ENCODE measurements at places on chromosomes 4 and X.
A peak's percentile ranks its signal among the peaks of the same experiment; 100 is the strongest.

GRCh38 chr4:101262683-101263082, 84.6 kb downstream of the PPP3CA start:
- no peak for DNase-seq

- no peak for DNase-seq
Observed at GRCh38 chr4:55103224-55103623, 22.2 kb downstream of the KDR start.

GRCh38 chr4:14125375-14126129, 498.0 kb upstream of the BOD1L1 start:
- no peak for DNase-seq

- DNase-seq, result no peak
Observed at GRCh38 chr4:155509555-155509954, 132.8 kb upstream of the MAP9 start.

- no peak for DNase-seq
Observed at GRCh38 chr4:39044956-39045826, 13.0 kb upstream of the TMEM156 start.

GRCh38 chrX:103828529-103828928, 3.5 kb downstream of the RAB9B start:
- no peak for DNase-seq

GRCh38 chr4:5259471-5259870, 208.2 kb downstream of the STK32B start:
- no peak for DNase-seq

DNA sequence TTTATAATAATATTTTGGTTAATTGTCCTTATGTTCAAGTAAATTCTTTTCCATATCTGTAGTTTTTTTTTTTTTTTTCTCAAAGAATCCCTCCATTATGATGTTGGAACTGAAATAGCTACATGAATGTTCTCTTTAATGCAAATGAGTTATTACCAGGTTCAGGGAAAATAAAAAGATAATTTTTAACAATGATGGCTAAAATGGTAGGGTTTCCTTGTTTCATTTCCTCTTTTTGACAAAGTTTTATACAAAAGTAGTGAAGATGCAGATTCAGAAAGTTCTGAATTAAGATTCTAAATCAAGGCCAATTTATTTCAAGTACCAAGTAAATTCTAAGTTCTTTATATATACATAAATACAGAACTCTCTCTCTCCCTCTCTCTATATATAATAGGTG, 779.0 kb upstream of the INTU start:
- DNase-seq, result no peak

DNA sequence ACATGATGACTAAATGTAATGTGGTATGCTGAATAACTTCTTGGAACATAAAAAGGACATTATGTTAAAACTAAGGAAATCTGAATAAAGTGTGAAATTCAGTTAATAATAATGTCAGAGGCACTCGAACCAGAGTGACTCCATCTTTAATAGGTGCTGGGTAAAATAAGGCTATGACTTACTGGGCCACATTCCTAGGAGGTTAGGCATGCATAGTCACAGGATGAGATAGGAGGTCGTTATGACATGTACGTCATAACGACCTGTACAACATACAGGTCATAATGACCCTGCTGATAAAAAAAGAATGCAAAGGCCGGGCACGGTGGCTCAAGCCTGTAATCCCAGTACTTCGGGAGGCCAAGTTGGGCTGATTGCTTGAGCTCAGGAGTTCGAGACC, 28.9 kb upstream of the OPHN1 start:
- DNase-seq, result no peak

GRCh38 chr4:109433205-109434006, at the start of gene SEC24B:
SEC24B (plus strand) TSS chr4:109433815; CDS start chr4:109433870, 55 bp downstream.
- peak; percentile 77 for DNase-seq

- DNase-seq, result no peak
Observed at GRCh38 chrX:38941675-38942074, 140.4 kb downstream of the MID1IP1 start.

GRCh38 chr4:183876268-183876934, 28.7 kb upstream of the STOX2 start:
- no peak for DNase-seq

DNA sequence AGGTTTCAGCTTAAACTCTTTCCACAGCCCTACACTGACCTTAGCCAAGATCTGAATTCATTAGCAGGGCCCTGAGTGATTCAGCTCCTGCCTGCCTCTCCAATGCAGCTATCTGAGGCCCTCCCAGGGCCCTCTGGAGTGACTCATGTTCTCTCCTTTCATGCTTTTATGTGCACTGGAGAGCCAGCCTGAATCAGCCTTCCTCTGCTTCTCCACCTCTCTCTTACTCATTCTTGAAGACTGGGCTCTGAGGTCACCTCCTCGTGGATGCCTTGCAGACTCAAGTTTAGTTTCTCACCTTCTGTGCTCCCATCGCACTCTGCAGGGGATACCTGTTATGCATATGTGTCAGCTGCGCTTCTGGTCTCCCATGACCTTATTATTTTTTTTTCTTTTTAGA, 3.1 kb upstream of the OCIAD2 start:
- DNase-seq, result peak; percentile 21

GRCh38 chr4:169854090-169854489, 96.3 kb upstream of the HPF1 start:
- no peak for DNase-seq

- no peak for DNase-seq
Observed at GRCh38 chr4:23097251-23097650, 404.5 kb downstream of the GBA3 start.

DNA sequence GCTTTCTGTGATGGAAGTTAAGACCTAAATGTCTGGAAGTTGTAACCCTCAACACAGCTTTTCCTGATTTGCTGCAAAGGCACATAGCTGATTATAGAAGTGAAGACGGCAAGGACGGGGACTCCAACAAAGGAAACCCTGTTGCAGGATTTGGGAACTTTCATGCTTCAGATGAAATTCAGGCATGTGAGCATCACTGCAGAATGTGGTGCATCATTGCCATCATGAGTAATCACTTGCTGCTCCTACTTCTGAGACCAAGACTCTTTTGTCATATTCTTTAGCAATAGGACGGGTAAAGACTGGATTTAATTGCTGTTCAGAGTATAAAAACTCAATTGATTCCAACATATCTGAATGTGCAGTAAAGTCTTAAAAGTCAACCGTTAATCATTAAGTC, 35.8 kb downstream of the YIPF6 start:
- DNase-seq, result no peak

DNA sequence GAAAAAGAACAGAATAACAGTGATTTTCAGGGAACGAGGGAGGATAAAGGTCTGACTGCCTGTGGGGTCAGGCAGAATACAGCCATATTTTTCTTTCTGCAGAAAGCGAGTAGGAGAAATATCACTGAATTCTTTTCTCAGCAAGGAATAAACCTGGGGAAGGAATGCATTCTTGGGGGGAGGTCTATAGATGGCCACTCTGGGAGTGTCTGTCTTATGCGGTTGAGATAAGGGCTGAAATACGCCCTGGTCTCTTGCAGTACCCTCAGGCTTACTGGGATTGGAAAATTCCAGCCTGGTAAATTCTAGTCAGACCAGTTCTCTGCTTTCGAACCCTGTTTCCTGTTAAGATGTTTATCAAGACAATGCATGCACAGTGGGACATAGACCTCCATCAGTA, 26.3 kb downstream of the CNGA1 start:
- no peak for DNase-seq

- DNase-seq, result no peak
Observed at GRCh38 chrX:150081076-150081475, 142.8 kb upstream of the EOLA2 start.

DNA sequence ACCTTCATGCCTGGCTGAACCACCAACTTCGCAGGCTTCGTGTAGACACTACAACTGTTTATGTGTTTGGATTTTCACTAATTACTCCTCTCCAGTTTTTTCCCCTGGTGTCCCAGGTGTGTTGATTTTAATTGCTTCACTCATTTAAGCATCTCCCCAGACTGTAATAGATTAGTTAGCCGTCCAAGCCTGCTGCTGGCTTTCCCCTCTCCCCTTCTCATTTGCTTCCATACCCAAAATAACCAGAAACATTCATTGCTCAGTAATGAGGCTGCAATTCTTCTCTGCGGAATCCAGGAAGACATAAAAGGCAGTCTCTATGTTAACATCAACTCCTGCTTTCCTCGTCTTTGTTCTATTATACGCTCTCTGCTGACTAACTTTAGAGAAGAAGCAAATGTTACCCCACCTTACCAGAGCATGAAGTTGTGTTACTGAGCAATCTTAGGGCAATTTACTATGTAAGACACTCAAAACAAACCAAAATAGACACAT, 37.9 kb upstream of the SCRG1 start:
- DNase-seq, result no peak

DNA sequence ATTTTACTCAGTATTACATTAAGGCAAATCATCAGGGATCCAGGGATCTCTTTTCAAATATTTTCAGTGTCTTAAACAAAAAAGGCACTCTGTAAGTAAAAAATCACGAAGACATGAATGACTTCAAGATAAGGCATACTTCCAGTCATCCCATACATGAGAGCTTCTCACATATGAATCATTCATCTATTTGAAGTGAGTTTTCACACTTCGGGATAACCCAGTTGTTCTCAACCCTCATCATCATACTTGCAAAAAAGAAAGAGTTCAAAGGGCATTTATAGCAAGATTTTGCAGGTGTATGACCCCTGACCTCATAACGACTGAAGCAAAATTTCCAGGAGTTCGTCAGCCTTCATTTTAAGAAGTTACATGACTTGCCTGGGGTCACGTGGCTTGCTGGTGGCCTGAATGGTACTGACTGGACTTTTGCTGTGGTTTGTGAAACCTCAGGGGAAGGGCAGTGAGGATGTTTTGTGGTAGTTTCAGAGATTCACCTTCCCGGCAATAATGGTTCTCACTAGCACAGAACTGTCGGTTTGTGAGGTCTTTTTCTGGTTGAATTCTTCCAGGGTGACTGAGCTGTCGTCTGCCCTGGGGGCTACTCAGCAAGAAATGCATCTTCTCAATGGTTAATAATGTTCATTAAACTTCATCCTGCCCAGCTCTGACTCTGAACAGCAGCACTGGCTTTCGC, 115.8 kb upstream of the SHISA3 start:
- DNase-seq, result no peak

GRCh38 chr4:101414496-101414895, 67.2 kb upstream of the PPP3CA start:
- no peak for DNase-seq

DNA sequence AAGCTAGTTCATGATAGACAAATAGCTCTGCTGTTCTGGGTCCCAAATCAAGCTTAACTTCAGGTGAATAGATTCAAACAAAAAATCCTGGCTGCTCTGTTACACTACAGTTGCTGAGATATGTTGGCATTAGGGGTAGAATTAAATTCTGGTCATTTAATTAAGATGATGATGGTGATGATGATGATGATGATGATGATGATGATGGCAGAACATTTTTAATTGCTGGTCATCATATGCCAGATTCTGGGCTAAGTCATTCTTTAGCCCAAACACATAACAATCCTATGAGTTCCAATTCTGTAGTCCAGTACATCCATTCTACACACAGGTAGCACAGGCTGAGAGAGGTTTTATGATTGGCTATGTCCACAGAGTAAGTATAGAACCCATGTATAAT, 741.5 kb downstream of the STIM2 start:
- DNase-seq, result no peak

- no peak for DNase-seq
Observed at GRCh38 chrX:30495468-30495867, 82.1 kb downstream of the TASL start.

DNA sequence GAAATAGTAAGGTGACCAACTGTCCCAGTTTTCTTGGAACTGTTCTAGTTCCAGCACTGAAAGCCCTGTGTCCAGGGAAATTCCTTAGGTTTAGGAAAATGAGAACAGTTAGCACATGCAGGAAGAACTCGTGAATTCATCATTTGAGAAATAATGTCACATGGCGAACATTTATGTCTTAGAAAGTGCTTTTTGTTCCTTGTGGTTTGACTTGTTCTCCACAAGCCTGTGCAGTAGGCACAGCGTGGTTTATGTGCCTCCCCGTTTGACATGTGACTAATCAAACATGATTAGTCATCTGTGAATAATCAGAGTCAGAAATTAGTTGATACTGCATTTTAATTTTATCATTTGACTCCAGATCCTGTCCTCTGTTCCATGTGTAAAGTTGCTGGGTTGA, 556.0 kb upstream of the CPEB2 start:
- DNase-seq, result no peak

DNA sequence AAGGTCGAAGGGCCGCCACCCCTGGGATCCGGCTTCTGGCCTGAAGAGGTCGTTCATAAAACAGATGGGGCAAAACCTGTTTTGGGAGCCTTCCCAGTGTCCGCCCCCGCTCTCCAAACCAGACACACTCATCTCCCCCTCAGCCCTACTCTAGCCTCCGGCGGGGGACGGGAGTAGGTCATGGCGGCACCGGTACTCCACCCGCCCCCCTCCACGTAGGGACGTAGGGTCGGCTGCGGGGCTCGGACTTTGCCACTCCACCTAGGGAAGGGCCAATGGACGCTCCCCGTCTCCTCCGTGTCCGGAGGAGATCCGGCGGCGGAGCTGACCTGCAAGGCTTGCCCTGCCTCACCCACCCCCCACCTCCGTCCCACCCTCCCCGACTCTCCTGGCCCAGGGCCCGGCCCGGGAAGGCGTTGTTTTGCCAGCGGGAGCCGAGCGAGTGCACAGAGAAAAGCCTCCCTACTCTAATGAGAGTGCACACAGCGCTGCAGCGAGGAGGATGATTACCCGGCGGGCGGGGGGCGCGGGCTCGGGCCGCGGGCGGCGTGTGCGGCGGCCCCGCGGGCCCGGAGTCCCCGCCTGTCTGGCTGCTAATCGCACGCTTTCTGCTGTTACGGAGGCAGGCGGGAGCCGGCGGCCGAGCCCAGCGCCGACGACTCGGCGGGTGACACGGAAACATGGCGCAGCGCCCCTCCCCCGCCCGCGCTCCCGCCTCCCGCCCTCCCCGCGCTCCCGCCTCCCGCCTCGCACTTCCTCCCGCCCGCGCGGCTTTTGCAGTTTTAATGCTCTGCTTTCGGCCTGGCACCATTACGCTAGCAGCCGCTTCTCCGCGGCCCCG, 8.3 kb upstream of the BCOR start:
- no peak for DNase-seq

DNA sequence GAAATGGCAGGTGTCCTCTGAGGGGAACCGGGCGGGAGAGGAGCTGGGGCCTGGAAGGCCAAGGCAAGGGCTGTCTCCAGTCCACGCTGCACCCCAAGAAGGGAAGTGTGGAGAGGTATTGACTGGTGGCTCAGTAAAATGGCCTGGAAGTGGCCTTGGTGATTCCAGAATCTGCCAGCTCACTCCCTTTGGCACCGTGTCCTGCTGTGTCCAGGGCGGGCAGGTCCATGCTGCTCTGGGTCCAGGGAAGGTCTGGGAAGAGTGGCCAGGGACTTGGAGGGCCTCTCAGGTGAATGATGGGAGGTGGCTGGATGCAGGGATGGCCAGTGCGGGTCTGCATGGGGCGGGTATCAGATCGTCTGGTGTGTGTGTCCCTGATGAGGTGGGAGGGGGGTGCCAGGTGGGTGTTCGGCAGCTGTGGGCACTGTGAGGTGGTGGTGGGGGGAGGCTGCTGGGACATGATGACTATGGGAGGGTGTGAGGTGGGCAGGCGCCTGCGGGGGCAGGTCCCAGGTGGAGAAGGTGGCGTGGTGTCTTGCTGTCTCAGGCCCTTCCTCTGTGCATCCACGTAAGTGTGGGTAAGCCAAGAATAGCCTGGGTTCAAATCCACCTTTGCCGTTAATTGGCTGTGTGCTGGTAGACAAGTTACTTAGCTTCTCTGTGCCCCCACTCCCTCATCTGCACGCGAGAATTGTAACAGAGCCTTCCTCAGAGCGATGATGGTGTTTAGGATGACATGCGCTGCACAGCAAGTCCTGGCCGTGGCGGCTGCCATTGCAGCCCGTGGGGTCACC, 17.7 kb downstream of the RGS12 start:
- no peak for DNase-seq

GRCh38 chr4:74431113-74431826, 13.7 kb upstream of the AREG start:
- DNase-seq, result no peak
